ENCODE measurements at places on chromosomes 7 and 10.

GRCh38 chr10:60286559-60286958 lies 103.1 kb downstream of the ANK3 start:
- no peak for DNase-seq

DNA sequence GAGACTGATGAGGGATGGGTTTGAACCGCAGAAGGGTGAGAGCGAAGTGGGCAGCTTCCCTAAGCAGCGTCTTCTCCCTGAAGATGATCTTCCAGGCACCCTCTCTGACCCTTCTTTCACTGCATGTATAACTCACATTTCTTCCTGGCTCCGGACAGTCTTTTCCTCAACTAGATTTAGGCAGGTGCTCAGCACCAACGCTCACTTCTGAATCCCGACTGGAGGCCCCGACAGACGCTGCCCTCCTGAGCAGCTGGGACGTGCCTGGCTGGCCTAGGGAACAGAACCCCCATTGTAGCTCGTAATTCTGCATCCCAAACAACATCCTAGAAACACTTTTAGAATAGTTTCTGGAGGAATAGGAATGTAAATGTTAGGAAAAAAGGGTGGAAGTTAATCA lies 206.6 kb downstream of the DIP2C start:
- DNase-seq: no peak

GRCh38 chr10:14588084-14588937 lies 186.4 kb downstream of the FAM107B start:
- DNase-seq: no peak

GRCh38 chr7:49866076-49866735 lies 92.8 kb downstream of the VWC2 start:
- DNase-seq: no peak

DNA sequence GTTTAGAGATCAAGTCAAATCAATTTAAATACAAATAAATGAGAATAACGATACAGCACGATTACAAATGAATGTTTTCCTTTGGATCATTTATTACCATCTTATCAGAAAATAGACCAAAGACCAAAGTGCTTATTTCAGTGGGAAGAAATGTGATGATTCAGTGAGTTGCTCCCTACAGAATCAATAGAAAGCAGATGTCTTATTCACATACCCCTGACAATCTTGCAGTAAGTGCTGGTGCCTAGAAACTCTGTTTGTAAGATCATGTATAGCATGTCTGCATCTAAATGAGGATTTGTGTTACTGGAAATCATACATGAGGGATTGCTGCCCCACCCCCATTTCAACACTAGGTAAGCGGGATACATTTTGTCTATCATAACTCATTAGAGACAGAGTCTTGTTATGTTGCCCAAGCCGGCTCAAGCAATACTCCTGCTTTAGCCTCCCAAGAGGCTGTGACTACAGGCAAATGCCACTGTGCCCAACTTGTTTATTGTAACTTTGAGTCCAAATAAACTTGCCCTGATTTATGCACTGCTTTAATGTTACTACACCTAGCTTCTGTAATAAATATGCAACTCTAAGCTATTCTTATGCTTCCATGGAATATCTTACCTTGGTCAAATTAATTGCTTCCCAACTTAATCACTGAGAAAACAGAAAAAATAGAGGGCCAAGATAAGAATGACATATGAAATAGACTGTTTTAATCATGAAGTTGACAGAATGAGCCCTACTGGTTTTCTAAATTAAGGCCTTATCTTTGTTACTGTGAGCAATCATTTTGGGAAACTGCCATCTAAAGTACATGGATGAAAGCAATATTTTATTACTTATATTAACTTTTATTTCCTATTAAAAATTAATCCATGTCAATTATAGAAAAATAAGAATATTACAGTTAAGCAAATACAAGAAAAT lies 82.5 kb downstream of the AHR start:
- DNase-seq: no peak

GRCh38 chr7:2076649-2077064 lies 156.1 kb downstream of the MAD1L1 start:
- no peak for DNase-seq

- peak; percentile 64 for DNase-seq
These were observed 846 bp upstream of the ZNF775 start for GRCh38 chr7:150378115-150378852.

GRCh38 chr10:104308439-104308903 lies 29.8 kb downstream of the ITPRIP start:
- no peak for DNase-seq

- no peak for DNase-seq
These were observed 147.1 kb upstream of the LRRN3 start for GRCh38 chr7:110943701-110944345.

GRCh38 chr10:97063271-97063982 lies 122.3 kb downstream of the SLIT1 start:
- DNase-seq: no peak

DNA sequence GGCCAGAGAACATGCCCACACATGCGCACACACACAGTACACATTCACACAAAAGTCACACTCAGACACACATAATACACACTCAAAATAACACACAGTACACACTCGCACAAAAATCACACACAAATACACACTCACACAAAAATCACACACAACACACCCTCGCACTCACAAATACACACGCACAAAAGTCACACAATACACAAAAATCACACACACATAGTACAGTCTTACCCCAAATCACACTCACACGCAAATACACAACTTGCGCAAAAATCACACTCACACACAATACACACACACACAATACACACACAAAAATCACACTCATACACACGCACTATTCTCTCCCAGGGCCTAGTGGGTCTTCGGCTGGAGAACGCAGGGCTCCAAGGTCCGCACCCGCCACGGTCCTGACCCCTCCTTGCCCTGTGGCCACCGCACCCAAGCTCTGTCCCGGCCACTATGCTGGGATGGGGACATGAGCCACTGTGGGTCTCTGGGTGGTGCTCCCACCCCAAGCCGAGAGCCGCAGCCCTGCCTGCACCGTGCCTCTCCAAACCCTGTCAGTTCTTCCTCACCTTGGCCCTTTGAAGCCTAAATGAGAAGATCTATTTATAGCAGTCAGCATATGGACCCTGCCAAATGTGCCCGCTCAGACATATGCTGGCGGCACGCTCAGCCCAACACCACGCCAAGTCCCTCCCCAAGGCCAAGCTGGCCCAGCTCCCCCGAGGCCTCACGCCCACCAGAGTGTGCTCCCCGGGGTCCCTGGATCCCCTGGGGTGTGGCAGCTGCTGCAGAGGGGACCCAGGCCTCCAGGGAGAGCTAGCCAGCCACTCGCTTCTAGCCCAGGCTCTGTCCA lies 55.9 kb downstream of the ELFN1 start:
- no peak for DNase-seq

DNA sequence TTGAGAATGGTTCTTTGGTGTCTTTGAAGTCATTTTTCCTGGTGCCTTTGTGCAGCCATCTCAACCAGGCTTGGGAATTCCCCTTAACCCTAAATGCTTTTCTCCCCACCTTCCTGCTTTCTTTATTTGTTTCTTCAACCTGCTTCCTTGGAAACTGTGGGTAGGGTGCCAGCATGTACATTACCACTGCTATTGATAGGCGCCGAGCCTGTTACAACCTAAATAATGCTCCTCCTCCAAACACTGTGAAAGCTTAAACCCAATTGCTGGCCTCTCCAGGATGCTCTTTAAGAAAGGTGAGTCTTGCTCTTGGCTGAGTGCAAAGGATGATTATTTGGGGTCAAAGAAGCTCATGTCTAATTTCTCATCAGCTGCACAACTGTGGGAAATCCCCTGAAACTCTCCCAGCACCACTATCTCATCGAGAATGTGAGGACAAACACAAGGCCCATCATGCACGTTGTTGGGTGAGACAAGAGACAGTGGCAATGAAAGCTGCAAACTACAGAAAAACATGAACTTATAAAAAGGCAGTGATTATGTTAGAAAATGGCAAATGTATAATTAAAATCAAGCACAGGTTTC lies 285.5 kb upstream of the IGFBP3 start:
- DNase-seq: no peak

- no peak for DNase-seq
These were observed 51.8 kb upstream of the ANK3 start for GRCh38 chr10:60441515-60441914.

GRCh38 chr7:108188724-108189123 lies 58.6 kb upstream of the LAMB4 start:
- DNase-seq: no peak

DNA sequence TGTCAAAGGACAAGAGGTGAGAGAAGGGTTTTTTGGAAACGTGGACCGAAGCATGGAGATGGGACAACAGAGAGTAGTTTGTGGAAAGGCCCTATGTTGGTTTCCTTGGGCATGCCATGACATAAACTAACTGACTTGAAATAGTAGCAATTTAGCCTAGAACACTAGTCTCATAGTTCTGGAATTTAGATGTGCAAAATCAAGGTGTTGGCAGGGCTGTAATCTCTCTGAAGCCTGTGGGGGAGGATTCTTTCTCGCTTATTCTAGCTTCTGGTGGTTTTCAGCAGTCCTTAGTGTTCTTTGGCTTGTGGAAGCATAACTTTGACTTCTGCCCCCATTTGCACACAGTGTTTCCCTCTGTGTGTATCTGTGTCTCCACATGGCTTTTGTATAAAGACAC lies 283.4 kb downstream of the GFRA1 start:
- DNase-seq: no peak

Measured in NCI-H1092 (cell line).